H4 (cell line): ENCODE measurements at places on chromosomes 12 and 14.

DNA sequence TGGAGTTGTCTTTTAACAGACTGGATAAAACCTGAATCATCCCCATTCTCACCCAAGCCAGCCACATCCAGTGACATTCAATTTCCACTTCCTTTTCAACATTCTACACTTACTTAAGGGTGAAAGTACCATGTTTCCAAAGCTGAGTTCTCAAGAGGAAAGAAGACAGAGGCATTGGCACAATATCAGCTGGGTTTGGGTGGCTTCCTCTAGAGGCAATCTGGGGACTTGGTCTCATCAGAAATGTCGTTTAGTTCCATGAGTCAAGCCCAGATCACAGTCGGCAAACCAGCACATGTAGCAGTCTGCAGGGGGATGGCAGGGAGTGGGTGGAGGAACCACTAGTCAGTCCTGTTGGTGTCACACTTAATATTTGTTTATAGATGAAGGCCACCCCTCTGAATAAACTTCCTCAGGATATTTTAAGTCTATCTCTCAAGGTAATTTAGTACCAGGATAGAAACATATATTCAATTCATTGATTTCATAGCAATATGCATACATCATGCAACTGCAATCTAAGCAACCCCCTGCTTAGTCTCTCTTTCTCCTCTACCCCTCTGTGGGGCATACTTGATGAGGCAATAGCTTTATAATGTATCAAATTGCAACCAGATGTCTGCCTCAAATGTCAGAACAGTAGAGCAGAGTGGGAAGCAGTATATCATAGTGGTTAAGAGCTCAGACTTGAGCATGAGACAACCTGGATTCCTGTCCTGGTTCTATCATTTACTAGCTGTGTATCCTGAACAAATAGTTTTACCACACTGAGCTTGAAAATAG, 3.0 kb downstream of the SRRM4 start:
- no peak for DNase-seq

DNA sequence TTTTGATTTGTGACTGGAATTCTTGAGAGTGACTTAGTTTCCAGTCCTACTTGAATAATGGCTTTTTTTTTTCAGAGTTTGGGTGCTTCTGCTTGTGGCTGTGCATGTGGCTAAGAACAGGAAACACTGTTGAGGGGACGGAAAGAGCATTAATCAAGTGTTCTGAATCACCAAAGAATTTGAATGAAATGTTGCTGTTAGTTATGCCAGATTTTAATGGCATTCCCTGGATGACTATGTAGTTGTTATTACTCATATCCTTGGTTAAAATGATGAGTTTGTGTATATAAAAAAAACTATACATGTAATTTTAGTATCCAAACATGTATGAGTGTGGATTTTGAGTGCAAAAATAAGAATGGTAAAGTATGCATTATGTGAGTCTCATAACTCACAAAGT, 347.9 kb downstream of the BCAT1 start:
- no peak for DNase-seq

DNA sequence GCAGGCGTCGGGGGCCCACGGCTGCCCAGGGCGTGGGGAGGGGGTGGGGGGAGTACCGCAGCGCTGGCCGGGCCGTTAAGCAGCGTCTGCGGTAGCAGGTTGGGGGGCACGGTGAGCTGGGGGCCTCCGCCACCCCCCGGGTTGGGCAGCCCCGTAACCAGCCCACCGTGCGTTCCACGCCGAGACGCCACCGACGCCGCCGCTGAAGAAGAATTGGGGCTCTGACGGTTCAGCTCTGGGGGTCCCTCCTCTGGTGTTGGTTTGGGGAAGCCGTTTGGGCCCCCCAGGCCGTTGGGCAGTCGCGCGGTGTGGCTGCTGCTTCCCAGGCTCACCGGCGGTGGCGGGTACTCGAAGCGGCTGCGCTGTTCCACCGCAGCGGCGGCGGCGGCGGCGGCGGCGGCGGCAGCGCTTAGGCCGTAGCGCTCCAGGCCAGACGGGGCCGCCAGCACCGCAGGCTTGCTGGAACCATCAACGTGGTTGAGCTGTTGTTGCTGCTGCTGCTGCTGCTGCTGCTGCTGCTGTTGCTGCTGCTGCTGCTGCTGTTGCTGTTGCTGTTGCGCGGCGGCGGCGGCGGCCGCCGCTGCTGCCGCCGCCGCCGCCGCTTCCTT, 1.5 kb downstream of the IRF2BPL start:
- DNase-seq = no peak

DNA sequence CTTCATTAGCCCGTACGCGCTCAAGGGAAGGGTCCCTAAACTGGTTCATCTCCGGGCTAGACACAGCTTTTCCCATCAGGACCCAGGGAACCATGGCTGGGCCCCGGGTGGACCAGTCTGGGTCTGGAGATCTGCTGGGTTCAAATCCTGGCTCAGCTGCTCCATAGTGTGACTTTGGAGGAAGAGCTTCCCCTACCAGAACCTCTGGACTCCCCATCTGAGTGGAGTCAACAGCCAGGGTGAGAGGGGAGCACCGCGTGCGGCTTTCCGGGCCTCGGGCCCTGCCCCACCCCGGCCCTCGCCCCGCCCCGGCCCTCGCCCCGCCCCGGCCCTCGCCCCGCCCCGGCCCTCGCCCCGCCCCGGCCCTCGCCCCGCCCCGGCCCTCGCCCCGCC, 41.2 kb downstream of the BEGAIN start:
- DNase-seq = no peak

DNA sequence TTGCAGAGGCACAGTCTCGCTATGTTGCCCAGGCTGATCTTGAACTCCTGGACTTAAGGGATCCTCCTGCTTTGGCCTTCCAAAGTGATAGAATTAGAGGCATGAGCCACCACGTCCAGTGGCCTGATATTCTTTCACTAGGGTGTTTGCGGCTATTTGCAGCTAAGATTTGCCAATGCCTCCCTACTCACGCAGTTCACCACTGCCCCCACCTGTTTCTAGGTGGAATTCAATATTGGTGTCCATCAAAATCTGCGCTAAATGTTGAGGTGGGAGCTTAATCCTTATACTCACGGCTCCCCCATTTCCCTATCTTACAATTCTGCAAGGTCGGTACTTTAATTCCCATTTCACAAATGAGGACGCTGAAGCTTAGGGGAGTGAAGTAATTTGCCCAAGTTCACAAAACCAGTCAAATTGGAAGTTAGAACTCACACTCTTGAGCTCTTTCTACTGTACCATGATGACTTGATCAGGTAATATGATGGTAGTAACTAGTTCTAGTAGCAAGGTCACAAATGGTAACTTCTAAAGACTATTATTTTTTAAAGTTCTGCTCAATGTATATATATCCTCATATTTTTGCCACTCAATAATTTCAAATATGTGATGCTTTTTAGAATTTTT, 22.1 kb upstream of the LRRC9 start:
- peak; percentile 38 for DNase-seq

GRCh38 chr14:96150214-96150613, 54.4 kb upstream of the BDKRB2 start:
- DNase-seq = no peak

- DNase-seq = peak; percentile 26
Observed at GRCh38 chr14:35534873-35535482, 1.0 kb downstream of the INSM2 start.

DNA sequence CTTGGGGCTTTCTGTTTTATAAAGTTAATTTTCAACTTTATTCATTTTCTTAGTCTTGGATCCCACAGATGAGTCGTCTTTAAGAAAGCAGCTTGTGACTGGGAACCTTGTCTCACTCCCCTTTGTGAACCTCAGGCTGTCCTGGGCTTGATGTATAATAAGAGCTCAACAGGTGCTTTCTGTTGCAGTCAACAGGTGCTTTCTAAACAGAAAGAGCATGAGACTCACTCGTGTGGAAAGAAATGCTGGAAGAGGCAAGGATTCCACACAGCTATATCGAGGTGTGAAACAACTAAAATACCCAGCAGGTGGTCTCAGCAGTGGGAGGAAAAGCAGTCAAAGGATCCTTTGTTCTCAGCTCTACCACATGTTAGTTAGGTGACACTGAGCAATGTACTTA, 398.9 kb downstream of the EGLN3 start:
- no peak for DNase-seq

DNA sequence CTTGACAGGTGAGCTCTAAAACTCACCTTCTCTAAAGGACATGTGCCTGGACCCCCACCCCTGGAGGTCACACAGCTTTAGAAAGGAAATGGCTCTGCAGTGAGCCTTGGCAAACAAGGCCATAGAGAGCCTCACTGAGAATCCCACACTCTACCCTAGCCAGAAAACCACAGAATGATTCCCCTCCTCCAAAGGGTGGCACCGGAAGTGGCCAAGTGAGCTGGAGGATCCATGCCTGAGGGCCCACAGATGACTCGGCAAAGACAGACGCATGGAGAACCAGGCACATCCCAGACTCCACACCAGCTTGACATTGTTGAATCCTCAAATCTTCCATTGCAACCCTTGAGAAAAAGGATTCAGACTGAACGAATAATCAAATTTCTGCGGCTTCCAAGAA, 54.2 kb upstream of the PTHLH start:
- DNase-seq = peak; percentile 86

DNA sequence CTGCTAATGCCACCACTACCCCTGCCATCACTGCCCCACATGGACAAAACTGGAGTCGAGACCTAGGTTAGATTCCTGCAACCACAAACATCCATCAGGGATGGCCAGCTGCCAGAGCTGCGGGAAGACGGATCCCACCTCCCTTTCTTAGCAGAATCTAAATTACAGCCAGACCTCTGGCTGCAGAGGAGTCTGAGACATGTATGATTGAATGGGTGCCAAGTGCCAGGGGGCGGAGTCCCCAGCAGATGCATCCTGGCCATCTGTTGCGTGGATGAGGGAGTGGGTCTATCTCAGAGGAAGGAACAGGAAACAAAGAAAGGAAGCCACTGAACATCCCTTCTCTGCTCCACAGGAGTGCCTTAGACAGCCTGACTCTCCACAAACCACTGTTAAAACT, 7.1 kb upstream of the OAS2 start:
- DNase-seq = no peak

GRCh38 chr12:108712165-108712924, 19.0 kb downstream of the CORO1C start:
- DNase-seq = no peak

GRCh38 chr14:35730871-35731270, 78.2 kb downstream of the RALGAPA1 start:
- DNase-seq = no peak

- DNase-seq = peak; percentile 59
Observed at GRCh38 chr12:64890873-64891468, 66.5 kb downstream of the TBC1D30 start.

DNA sequence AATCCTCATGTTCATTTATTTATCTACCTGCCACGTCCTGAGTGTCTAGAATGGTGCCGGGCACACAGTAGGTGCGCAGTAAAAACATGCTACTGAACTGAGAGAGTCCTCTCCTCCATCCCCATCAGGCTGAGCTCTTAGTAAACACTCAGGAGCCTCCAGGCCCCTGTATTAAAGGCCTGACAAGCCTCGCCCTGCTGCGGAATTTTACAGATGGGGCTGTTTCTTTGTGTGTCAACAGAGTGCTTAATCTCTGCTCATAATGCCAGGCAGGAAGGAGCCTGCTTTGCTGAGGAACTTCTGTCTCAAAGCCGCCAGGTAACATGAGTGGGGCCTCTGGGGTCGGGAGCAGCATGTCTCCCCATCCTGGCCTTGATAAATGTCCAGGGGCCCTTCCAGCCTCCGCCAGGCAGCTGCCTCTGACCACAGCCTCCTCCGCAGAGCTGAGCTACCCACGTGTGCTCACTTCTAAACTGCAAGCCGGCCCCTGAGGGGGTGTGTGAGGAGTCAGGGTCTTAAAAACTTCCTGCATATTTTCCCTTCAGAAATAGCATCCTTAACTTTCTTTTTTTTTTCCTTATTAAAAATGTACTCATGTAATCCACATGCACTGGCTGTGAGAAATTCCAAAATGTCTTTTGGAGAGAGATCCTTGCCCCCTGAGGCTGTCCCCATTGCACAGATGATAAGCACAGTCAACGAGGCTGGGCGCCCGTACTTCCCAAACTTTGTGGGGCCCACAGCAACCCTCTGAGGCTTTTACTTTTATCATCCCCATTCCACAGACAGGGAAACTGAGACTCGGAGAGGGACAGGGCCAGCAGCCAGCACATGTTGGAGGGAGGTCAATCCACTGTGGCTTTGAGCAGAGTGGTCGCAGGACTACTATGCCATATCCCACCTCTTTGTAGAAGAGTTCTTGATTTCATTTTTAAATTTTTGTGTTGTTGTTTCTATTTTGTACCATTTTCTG, 116.0 kb upstream of the NCOR2 start:
- DNase-seq = no peak

DNA sequence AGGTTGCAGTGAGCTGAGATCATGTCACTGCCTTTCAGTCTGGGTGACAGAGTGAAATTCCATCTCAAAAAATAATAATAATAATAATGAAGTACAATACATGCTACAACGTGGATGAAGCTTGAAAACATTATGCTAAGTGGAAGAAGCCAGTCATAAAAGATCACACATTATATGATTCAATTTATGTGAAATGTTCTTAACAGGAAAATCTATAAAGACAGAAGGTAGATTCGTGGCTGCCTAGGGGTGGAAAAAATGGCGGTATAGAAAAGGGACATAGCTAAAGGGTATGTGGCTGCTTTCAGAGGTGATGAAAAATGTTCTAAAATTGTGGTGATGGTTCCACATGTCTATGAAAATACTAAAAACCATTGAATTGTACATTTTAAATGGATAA, 41.0 kb upstream of the AMIGO2 start:
- DNase-seq = no peak

DNA sequence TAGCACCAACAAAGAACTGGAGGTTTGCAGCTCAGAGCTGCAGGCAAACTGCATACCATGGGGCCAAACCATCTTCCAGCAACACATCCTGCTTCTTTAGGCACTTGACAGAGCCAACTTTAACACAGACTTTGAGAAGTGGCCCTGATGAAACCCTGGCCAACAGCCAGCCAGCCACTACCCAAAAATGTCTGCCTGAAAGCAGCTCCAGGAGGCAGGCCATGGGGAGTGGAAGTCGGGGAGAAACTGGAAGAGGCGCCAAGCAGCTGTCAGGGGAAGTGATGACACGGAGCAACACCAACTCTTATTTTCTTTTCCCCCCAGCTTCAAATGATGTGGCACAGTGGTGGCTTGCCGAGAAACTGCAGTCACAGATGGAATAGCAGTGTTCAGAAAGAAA, 110.9 kb upstream of the PLXNC1 start:
- DNase-seq = no peak

DNA sequence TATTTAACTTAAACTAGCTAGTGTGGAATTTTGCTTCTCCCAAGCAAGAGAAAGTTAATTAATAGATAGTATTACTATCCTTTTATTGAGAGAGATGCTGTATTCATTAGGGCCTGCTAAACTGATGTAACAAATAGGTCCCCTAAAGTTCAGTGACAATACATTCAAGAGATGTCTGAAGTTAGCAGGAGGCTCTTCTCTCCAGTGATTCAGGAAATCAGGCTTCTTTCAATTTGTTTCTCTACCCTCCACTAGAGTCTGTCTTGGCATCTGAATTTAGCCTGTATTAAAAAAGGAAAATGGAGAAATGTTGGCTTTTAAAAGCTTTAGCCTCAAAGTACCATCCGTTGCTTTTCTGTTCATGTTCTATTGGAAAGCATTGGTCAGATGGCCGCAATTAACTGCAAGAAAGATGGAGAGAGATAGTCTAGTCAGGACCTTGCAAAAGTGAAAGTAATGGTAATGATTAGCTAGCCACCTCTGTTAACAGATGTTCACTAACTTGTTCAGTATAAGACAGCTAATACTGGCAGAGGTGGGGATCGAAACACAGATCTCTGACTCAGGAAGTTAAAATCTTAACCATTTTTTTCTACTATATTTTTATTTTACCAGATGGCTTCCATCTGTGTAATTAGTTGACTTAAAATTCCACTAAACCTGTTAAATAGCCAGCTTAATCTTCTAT, 786.8 kb downstream of the TMTC2 start:
- DNase-seq = no peak
